Fibroblast of the conjunctiva (primary cell): ENCODE measurements at places on chromosomes 3 and 15.

- DNase-seq: no peak
Observed at GRCh38 chr3:159187706-159188105, 385.9 kb downstream of the MFSD1 start.

- DNase-seq: no peak
Observed at GRCh38 chr3:63076357-63076756, 201.1 kb upstream of the CADPS start.

DNA sequence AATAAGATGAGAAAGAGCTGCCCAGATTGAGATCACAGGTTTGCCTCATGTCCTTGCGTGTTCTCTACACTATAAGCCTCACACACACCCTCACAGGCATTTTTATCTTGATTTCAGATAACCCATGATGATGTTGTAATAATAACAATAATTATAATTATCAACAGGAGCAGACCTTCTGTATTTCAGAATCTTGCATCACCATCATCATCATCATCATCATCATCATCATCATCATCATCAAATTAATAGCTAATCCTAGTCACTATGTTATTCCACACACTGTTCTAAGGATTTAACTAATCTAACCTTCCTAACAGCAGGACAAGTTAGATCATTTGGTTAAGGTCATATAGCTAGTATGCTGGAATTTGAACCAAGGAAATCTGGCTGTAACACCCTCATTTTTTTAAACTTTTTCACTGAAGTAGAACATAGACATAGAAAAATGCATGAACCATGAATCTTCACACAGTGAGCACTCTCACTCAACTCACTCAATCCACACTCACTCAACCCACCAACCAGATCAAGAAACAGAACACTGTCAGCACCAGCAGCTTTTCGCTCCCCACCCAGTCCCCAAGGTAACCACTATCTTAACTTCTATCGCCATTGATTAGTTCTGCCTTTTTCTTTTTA, 1.8 kb upstream of the SH2D7 start:
- no peak for DNase-seq

DNA sequence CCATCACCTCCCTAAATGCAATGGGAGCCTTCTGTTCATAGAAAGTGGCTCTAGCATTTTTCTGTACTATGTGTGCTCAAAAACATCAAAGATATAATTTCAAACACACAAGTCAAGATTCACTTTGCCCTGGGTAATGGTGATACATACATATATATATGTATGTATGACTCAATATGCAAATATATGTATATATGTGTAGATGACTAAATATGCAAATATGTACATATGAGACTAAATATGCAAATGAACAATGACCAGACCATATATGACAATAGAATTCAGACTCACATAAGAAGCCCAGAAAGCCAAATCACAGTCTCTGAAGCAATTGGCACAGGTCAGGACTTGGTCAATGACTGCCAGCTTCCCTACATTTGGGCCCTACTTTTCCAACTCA, 36.9 kb upstream of the SNRK start:
- DNase-seq: no peak

DNA sequence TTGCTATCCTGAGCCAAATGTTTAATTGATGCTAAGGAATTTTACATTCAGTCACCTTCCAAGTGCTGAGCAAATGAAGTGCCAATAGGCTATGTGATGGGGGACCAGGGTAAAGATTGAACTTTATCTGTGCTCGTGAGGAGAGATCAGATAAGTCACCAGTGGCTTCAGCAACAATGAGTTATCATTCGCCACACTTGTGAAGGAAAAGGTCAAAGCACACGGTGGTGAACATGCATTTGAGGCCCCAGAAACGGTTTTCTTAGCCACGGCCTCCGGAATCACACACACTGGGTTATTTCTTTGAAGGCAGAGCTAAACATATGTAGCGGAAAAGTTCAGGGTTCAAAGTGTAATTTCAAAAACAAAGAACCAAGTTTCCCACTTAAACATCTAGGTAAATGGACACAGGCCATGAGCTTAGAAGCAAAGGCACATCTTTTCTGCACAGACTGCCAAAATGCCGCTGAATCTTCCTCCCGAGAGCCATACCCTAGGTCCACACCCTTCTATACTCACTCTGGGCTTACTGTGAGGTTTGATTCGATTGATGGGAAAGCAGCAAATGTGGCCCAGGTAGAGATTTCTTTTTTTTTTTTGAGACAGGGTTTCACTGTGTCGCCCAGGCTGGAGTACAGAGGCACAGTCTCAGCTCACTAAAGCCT, 268.5 kb downstream of the SHQ1 start:
- DNase-seq: no peak

DNA sequence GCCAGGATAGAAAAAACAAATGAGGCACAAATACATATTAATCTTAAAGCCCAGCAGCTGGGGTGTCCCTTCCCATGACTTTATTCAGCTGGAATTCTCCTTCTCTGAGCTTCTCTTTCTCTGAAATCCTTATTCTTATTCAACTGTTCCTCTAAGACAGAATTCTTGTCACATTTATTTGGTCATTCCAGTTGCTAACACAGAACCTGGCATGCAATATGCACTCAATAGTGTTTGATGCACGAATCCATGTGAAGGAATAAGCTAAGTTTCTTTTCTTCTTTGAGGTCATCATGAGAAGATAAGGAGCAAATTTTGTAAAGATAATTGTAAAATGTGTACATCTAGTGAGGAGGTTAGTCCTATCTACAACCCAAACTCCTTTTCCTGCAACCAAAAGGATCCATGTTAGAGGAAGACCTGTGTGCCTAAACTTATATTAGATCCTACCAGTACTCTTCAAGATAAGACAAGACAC, 154.2 kb upstream of the KCNMB2 start:
- DNase-seq: no peak

GRCh38 chr3:64264501-64265109, 39.3 kb upstream of the PRICKLE2 start:
- DNase-seq: no peak

GRCh38 chr3:141945726-141946485, 69.5 kb downstream of the ATP1B3 start:
- no peak for DNase-seq
